ENCODE measurements at places on chromosomes 4 and X. TPM values are rescaled to one million over a fixed set of nuclear protein-coding genes. Genes with fewer than 3 reads are reported as not detected.

ZNF157 gene
- total RNA-seq = 3.7 TPM

SLC39A8 gene
- 5.2 TPM for total RNA-seq

YIPF6 gene
- total RNA-seq = 23.4 TPM

CCNB3 gene
- total RNA-seq = 0.25 TPM

MRPL1 gene
- total RNA-seq = 30.0 TPM

MAGEA4 gene
- not detected for total RNA-seq

GABRE gene
- total RNA-seq = 1.2 TPM

SPANXC gene
- total RNA-seq = not detected

BCLAF3 gene
- total RNA-seq = 39.1 TPM

TMPRSS11A gene
- not detected for total RNA-seq

PLA2G12A gene
- total RNA-seq = 20.4 TPM

SYN1 gene
- 20.2 TPM for total RNA-seq

SMIM10L2A gene
- total RNA-seq = 9.1 TPM

BEND2 gene
- total RNA-seq = under 0.01 TPM

WAS gene
- total RNA-seq = 0.74 TPM

SPP1 gene
- 73.0 TPM for total RNA-seq

NALF2 gene
- total RNA-seq = 2.2 TPM

CXCL1 gene
- 1.5 TPM for total RNA-seq

HPGDS gene
- 0.98 TPM for total RNA-seq

TGIF2LX gene
- not detected for total RNA-seq

MAGEA9B gene
- under 0.01 TPM for total RNA-seq

ARHGEF9 gene
- total RNA-seq = 67.1 TPM

CXCL8 gene
- total RNA-seq = 4.7 TPM

PORCN gene
- total RNA-seq = 6.1 TPM

AREG gene
- total RNA-seq = 0.25 TPM

PLAC8 gene
- total RNA-seq = 0.49 TPM

FGFBP2 gene
- total RNA-seq = not detected

WDR17 gene
- total RNA-seq = 42.8 TPM

RAB9B gene
- total RNA-seq = 33.2 TPM

SLC2A9 gene
- total RNA-seq = 1.7 TPM

DDX60 gene
- total RNA-seq = 3.9 TPM

GABRA4 gene
- total RNA-seq = 22.4 TPM

MAGEA12 gene
- total RNA-seq = not detected

HS3ST1 gene
- 4.4 TPM for total RNA-seq

ANXA10 gene
- 0.25 TPM for total RNA-seq

NUDT11 gene
- total RNA-seq = 63.4 TPM

RTL9 gene
- total RNA-seq = 0.25 TPM

Data from temporal lobe (tissue), 4 donors.